NCI-H2107 (cell line): ENCODE measurements at places on chromosomes 7 and 10.

DNA sequence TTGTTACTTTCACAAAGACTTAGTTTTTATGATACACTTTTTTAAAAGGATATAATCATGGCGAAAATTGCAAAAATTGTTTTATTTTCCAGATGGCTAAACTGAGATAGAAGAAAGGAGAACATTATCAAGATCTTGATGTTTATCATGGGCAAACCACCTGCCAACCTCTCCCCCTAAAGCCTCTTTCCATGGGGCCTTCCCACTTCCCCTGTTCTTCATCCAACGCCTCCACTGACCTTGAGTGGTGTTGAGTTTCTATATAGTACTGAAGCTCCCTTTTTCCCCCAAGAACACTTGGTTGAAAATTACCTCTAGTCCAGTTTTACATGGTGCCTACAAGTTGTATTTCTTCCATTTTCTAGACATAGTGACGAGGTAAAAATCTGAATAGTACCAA is 5.0 kb downstream of the CREB3L2 start:
- no peak for DNase-seq

DNA sequence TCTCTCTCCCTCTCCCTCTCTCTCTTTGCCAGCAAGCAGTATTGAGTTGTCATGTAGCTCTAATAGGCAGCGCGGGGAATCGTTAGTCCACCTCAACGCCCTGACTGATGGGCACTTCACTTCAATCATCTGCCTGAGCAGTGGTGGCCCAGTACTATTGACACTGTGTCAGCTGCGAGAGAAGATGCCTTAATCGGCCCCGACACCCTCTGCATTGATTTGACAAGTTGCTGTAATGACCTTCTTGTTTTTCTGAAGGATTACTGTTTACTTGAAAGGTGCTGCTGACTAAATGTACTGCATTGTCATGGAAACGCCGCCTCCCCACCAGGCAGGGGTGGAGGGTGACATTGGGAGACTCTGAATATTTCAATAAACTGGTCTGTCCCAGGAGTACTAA is 913.8 kb downstream of the KCNMA1 start:
- no peak for DNase-seq

GRCh38 chr7:120806669-120807068 is 51.3 kb downstream of the TSPAN12 start:
- DNase-seq: no peak

- no peak for DNase-seq
Observed at GRCh38 chr10:34581801-34582532, 233.1 kb downstream of the PARD3 start.

GRCh38 chr7:25842201-25842733 is 309.7 kb upstream of the NFE2L3 start:
- no peak for DNase-seq

- DNase-seq: no peak
Observed at GRCh38 chr10:69239816-69240434, 19.8 kb downstream of the HKDC1 start.

- no peak for DNase-seq
Observed at GRCh38 chr7:117458977-117459583, 20.7 kb upstream of the CFTR start.

DNA sequence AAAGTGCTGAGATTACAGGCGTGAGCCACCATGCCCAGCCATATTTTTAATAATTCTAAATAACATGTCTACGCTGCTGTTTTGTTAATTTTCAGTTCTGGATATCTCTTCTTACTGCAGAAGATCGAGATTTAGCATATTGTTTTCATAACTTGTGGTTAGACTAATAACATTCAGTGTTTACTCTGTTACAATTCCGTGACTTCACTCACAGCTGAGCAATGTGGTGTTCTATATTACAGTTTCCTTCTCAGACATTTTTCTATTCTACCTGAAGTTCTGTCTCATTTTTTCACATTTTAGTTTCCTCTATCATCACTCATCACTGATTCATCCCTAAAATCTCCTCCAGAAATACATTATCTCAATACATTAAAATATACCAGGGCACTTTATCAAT is 10.9 kb downstream of the RNF32 start:
- no peak for DNase-seq

GRCh38 chr7:158829021-158829341 is 328 bp downstream of the ESYT2 start:
- peak; percentile 58 for DNase-seq

- DNase-seq: no peak
Observed at GRCh38 chr7:98086281-98086718, 20.4 kb upstream of the LMTK2 start.

- no peak for DNase-seq
Observed at GRCh38 chr10:92413011-92413410, 122.0 kb downstream of the MARCHF5 start.

- DNase-seq: no peak
Observed at GRCh38 chr10:22534849-22535604, 179.4 kb downstream of the PIP4K2A start.

- no peak for DNase-seq
Observed at GRCh38 chr10:132813001-132813401, 27.1 kb upstream of the NKX6-2 start.

DNA sequence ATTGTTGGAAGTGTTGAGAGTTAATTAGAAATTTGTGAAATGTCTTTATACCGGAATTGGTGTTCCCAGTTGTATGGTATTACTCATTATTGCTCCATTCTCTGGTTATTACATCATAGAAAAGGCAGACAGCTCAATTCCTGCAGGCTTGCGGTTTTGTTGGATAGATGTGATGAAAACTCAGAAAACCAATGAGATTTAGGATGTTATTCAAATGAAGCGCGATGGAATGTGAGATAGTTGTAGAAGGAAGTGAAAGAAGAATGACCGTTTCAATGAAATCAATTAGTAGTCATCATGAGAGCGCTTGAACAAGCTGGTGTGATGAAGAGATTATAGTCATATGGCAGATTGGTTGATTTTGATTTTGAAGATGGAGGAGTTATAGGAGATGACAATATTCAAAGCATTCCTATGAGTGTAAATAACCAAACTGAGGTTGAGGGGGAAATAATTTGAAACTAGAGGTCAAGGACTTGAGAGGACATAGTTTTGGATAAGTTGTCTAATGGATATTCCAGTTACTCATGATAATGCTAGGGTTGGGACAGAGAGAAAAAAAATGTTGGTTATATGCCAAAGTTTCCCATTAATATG is 991.5 kb downstream of the NRG3 start:
- no peak for DNase-seq

GRCh38 chr10:3025026-3025683 is 42.2 kb upstream of the PFKP start:
- DNase-seq: no peak

- no peak for DNase-seq
Observed at GRCh38 chr10:119555178-119555784, 12.8 kb upstream of the RGS10 start.

DNA sequence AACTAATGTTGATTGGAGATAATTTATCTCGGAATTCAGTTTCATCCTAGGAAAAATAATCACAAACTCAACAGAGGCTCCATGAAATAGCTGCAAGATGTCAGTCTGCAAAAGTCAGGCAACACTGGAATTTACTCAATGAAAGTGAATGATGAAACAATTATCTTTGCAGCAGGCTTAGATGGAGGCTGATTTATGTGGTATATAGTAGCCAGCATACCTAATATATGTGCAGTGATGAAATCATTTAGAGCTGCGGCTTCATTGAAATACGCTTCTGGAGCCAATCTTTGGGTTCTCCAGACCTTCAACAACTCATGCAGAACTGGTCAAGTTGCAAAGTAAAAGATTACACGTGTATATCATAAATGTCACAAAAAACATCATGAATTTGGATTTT is 113.3 kb downstream of the ITGA8 start:
- DNase-seq: no peak

DNA sequence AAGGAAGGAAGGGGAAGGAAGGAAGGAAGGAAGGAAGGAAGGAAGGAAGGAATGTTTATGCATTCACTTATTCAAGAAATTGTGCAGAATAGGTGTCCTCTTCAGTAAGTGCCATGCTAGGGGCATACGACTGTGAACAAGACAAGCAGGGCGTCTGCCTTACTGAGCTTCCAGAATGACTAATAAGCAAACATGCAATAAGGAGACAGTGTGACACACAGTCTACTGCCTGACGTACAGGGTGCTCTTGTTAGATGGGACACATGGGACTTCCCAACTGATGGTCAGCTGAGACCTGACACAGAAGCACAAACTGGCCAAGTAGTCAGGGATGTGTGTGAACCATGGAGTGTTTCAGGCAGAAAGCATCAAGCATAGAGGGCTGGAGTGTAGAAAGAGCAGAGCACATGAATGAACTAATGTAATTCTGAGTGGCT is 18.2 kb downstream of the DNAJC12 start:
- no peak for DNase-seq

- DNase-seq: no peak
Observed at GRCh38 chr10:88500656-88501055, 82.5 kb downstream of the RNLS start.

- DNase-seq: no peak
Observed at GRCh38 chr10:130956251-130956650, 355.3 kb downstream of the TCERG1L start.

DNA sequence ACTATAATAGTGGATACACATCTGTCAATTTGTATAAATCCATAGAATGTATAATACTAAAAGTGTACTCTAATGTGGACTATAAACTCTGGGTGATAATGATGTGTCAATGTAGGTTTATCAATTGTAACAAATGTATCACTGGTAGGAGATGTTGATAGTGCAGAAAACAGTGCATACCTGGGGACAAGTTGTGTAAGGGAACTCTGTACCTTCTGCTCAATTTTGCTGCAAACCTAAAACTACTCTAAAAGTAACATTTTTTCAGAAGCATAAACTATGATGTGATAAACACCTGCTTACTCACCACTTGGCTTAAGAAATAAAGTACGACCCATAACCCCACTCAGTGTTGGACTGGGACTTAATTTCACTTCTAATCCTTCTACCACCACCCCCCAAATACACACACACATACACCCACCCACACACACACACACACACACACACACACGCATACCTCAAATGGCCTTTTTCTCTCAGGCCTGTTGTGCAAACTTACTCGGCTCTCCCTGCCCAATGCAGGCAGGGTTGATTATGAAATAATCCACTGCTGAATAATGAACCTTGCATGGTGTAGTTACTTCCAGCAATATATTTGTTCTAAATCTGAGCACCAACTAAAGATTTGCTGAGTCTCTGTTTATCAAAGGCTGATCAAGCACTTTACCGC is 154.1 kb upstream of the KMT2E start:
- DNase-seq: no peak

- DNase-seq: no peak
Observed at GRCh38 chr10:124647421-124648130, 96.6 kb downstream of the FAM53B start.

- DNase-seq: peak; percentile 30
Observed at GRCh38 chr7:108109221-108109908, 20.8 kb downstream of the LAMB4 start.

DNA sequence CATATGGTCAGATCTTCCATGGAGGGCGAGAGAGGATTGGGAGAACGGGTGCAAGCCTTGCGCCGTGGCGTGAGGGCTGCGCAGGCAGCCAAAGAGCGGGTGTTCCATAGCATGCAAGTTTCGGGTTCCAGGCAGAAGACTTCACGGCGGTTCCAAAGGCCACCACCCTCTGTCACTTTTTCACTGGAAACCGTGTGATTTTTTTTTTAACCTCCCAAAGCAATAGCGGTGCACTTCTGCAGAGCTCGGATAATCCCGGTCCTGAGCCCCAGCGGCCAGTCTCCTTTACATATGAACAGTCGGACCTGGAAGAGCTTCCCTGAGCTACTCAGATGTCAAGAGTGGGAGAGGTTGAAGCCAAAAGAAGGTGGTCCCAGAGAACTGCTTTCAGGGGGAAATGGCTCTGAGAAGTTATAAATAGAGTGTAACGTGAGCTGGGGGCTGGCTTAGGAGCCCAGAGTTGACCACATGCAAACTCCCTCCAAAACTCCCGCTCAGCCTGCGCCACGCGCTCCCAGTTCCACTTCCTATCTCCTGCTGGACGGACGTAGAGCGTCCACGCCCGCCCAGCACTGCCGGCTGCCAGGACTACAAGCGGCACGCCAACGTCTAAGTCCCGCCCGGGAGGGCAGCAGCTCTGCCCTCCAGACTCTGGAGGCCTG is at the start of gene MEOX2:
Gene MEOX2, minus strand, starts transcription at position 389 of the 662 bp plus-strand sequence. Its CDS starts 281 bp downstream, at position 108.
- DNase-seq: no peak

- DNase-seq: peak; percentile 38
Observed at GRCh38 chr7:150382123-150382843, 3.2 kb downstream of the ZNF775 start.
